ENCODE measurements at places on chromosomes 6 and 20.

DNA sequence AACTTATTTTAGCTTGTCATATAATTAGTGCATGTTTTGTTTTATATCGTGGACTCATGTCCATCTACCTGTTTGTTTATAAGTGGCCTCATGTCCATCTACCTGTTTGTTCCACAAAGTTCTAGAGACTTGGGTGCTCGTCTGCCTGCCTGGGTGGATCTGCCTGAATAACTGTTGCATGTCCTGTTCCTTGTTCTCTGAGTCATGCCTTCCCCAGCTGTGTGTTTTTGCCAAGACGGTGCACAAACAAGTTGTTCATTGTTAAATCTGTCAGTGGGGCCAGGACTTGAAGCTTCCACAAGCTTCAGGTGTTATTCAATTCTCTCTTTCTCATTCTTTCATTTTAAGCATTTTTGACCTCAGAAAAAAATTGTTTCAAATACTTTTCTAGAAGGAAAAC, 358.0 kb upstream of the CITED2 start:
- DNase-seq, result no peak

- no peak for DNase-seq
Measured at GRCh38 chr6:9139746-9140145, 704.4 kb upstream of the SLC35B3 start.

DNA sequence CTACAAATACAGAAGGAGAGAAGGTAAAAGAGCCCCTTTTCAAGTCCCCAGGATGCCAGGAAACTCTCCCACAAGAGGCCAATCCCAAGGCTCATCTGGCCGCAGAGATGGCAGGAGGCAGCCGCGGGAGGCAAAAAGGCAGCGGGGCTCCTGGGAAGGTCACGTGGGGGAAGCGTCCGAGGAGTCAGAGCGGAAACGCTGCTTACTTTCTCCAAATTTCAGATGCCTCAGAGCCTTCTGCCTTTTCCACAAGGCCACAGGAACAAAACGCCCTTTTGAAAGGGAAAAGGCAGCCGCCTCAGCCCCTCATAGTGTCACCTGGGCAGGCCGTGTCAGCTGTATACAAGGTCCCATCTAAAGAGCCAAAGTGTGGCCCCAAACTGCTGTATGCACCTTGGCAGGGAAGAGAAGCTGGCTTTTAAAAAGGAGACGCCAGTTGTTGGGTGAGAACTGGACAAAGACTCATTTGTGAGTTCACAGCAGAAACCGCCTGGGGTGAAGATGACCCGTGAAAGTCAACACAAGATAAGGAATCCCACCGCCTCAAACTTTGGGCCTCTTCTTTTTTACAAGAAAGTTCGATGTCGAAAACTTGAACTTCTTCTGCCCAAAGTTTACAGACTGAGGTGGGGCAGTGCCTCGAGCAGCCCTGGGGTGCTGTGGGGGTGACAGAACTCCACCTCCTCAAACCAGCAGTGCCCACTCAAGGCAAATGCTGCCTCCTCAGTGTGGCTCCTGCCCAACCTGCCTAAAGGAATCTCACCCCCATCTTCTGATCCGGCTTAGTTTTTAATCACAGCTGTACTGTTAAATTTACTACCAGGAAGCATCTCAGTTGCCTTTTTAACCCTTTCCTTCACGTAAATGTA, 45.4 kb downstream of the EZR start:
- DNase-seq, result no peak

- DNase-seq, result no peak
Measured at GRCh38 chr6:116387374-116387773, 16.6 kb downstream of the DSE start.

DNA sequence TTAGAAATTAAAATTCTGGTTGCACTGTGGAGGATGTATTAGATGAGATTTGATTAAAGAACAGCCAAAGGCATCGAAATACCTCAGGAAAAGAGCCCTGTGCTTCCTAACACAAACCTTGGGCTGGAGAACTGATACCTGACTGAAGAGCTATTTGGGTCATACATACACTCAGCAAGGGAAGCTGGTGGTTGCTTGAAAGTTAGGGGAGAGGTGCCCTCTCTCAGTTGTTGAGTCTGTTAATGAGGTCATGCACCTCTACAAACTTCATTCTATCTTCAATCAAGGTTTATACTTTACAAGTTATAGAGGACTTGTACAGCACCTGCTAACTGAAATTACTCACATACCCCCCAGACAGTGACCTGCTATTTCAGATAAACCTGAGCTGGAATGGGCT, 25.5 kb downstream of the FAM184A start:
- no peak for DNase-seq

DNA sequence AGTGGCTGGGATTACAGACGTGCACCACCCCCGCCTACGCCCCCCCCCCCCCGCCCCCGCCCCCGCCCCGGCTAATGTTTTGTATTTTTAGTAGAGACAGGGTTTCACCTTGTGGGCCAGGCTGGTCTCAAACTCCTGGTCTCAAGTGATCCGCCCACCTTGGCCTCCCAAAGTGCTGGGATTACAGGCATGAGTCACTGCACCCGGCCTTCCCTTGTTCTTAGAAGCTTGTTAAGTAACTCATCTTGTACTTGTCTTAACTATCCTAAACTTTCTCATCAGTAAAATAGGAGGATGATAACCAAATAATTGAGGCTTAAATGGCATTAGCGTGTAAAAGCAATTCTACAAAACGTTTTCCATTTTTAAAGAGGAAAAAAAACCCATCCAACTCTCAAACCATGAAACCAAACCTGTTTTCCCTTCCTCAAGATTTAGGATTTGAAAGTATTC, 4.2 kb downstream of the CDYL start:
- DNase-seq, result no peak

DNA sequence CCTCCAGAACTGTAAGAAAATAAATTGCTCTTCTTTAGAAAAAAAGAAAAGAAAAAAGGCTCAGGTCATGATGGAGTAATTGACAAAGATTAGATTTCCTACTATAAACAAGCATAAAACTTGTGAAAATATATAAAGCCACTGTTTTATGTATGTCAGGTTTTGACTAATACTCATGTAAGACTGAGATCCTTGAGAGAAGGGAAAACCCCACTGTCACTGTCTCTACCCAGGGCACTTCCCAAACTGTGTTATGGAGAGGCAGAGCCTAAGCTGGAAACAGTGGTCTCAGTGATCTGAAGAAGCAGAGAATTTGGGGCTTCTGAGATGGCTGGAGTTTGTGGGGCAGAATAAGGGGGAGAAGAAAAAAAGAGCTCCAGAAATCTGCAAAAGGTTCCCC, 7.6 kb downstream of the ACAT2 start:
- DNase-seq, result no peak

DNA sequence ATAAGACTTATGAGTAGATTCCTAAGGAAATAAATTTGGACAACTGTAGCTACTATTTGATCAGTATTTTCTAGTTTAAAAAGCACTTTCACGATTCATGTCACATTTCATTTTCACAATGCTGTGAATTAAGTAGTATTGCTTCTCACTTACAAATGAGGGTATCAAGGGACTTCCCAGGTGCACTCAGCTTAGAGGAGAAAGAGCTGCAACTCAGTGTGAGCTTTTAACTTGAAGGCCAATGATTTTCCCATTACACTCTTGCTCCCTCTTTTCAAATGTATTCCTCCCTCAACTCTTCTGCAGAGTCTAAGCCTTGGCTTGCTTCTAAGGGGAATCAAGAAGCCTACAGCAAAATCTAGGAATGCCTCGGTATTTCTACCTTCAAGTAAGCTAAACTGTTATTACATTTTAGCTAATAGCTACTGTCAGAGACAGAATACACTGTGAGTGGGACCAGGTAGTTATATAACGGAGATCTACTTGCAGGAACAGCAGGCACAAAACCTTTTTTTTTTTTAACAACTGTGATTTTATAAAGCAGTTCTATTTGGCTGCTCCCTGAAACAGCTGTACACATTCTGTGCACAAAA, 339.0 kb downstream of the SYNE1 start:
- DNase-seq, result no peak

GRCh38 chr20:31894980-31895675, 24.7 kb downstream of the TTLL9 start:
- no peak for DNase-seq

DNA sequence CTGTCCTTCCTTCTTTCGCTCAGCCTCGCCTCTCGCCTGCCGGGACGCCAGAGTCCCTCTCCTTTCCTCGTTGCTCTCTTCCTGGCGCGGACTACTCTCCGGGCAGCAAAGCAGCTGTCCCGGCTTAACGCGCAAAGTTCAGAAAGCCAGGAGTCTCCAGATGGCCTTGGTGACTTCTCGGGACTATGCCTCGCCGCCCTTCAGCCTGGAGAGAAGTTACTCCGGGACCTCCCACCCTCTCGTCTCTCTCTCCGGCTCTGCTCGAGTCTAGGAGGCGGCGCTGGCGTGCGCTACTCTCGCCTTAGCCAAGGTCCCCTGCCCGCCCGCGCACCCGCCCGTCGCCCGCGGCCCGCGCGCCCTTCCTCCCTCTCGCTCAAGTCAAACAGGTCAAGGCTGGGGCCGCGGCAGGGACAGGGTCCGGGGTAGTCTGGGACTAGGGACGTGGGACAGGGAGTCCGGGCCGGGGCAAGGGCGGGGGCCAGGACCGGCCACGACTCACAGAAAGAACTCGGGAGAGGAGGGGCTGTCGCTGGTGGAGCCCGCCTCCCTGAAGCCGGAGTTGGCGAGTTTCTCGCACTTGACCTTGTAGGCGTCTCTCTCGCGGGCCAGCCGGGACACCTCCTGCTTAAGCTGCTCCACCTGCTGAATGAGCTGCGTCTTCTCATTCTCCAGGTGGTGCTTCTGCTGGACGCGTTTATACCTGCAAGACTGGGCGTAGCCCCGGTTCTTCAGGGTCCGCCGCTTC, 1.5 kb downstream of the MAFB start:
- DNase-seq, result no peak
